ENCODE measurements at places on chromosomes 12 and 14.

DNA sequence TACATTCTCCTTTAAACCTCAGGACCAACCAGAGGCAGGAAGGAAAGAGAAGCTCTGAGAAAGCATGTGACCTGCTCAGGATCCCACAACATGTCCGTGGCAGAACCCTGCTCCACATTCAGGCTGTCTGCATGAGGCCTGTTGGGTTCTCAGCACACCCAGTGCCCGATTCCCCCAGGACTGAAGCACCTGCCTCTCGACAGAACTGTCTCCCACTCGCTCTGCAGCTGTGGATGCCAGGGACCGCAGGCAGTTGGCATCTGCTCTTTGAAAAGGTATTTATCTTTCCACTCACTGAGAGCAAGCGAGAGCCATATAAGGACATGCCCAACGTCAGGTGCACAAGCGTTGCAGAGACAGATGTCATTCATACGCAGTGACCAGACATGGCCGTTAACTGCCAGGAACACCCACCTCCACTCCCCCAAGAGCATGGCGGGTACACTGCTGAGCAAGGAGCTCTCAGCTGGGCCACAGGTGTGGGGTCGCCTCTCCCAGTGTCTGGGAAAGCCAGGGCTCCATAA lies 18.9 kb downstream of the PITPNM2 start:
- no peak for DNase-seq

DNA sequence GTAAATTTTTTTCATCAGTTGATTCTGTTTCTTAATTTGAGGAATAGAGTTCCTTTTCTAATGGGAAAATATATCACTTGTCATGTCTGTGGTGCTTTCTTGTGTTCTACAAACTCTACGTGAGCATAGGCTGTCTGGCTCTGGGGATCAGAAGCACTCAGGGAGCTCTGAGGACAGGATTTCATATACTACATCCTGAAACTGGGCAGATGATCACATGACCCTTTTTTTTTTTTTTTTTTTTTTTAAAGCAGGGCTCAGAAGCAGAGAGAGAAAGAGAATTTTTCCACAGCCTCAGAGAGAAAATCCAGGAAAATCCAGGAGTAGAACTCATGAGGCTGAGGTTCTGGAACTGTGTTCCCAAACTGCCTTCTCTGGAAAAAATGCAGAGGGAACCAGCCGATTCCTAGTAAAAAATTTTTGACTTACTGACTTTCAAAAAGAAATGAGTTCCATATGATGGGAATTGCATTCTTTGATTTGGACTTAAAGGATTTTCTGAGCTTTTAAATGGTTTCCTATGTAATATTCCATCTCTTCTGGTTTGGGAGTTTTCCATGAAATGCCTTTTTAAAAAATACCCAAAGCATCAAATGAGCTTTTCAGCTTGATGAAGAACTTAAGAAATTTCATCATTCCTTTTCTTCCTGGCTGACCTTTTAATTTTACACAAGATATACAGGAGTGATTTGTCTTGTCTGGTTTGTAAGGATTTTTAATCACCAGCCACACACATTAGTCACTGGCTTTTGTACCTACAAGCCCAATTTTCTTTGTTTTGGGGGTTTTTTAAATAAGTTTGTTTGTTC lies 183.1 kb upstream of the HIF1A start:
- DNase-seq = no peak

GRCh38 chr12:132305991-132306884 lies 23.2 kb downstream of the GALNT9 start:
- DNase-seq = no peak

DNA sequence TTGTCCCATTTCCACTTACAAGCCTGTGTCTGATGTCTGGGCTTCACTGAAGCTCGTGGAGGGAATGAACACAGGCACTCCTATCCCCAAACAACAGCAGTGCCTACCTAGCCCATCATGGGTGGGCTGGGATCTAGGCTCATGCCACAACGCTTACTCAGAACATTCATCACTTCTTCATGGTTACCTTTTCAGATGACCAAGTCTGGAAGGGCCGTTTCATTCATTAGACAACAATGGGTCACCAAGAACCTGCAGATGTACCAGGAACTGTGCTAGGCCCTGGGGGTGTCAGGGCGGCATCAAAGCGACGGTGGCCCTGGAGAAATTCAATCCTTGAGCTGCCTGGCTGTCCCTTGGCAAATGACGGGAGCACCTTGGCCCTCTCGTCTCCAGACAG lies 64.9 kb upstream of the FZD10 start:
- no peak for DNase-seq

- no peak for DNase-seq
These were observed 207.4 kb downstream of the SYNE2 start for GRCh38 chr14:64060199-64060545.

GRCh38 chr12:57810450-57810849 lies 8.1 kb downstream of the AVIL start:
- DNase-seq = no peak

- no peak for DNase-seq
These were observed 143.9 kb downstream of the ALX1 start for GRCh38 chr12:85423947-85424346.

GRCh38 chr12:10094646-10095395 lies 4.0 kb downstream of the CLEC1A start:
- no peak for DNase-seq

DNA sequence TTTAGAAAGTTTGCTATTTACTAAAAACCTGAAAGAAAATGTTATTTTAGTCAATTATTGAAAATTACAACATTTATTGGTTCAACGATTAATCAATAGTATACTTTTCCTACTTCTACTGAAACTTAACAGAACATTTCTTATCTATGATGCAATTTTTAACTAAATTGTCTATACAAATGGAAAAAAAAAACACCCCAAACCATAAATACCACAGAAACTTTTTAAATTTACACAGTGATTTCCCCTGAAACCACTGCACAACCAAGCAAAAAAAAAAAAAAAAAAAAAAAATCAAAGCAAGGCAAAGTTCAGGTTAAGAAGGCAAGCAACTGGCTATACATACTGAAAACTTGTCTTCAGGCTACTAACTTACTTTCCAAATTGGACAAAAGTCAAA lies 71.9 kb upstream of the POC1B start:
- DNase-seq = no peak

DNA sequence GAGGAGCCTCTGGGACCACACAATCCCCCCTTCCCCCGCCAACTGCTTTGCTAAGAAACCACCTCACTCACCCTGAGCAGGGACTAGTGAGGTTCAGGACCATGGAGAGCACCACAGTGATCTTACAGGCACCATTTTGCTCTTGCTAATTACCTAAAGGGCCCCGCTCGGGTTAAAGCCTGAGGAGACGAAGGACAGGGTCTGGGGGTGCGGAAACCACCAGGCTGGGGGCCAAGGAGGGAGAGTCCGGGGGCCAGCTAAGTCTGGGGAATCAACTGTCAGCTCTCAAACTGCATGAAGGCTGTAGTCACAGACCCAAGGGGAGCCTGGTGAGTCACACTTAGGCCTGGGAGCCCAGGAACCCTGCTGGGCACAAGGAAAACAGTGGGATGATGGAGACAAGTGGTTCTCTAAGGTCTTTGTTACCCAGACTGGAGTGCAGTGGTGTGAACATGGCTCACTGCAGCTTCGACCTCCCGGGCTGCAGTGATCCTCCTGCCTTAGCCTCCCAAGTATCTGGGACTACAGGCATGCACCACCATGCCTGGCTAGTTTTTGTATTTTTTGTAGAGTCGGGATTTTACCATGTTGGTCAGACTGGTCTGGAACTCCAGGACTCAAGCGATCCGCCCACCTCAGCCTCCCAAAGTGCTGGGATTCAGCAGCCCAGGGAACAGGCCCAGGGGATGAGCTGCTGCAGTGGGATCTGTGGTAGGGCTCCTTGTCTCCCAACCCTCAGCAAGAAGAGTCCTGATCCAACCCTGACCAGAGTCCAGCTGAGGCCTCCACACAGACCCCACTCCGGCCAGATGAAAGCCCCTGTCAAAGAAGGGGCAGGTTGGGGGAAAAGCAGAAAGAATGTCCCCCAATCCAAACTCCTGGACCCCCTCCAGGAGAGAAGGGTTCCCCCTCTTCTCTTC lies 98.8 kb downstream of the CALM1 start:
- no peak for DNase-seq

DNA sequence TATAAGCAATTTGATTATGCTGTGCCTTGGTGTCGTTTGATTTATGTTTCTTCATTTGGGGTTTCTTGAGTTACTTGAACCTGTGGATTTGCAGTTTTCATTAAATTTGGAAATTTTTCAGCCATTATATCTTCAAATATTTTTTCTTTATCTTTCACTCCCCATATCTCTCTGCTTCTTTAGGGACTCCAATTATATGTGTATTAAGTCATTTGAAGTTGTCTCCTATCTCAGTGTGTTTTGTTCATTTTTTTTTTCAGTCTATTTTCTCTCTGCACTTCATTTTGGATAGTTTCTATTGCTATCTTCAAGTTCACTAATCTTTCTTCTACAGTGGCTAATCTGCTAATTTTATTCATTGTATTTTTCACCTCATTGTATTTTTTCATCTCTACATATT lies 29.4 kb upstream of the RTRAF start:
- DNase-seq = no peak

- no peak for DNase-seq
These were observed 19.8 kb downstream of the FLRT2 start for GRCh38 chr14:85549697-85550096.

DNA sequence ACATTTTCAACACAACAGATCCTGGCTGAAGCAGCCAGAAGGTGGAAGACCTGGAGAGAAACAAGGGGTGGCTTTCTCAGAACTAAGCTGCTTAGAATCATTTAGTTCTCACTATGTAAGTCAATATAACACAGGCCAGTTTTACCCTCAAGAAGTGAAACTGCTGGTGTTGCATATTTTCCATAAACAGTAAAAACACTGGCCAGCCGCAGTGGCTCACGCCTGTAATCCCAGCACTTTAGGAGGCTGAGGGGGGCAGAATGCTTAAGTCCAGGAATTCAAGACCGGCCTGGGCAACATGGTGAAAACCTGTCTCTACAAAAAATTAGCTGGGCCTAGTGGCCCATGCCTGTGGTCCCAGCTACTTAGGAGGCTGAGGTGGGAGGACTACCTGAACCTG lies 11.6 kb downstream of the STX2 start:
- DNase-seq = no peak

DNA sequence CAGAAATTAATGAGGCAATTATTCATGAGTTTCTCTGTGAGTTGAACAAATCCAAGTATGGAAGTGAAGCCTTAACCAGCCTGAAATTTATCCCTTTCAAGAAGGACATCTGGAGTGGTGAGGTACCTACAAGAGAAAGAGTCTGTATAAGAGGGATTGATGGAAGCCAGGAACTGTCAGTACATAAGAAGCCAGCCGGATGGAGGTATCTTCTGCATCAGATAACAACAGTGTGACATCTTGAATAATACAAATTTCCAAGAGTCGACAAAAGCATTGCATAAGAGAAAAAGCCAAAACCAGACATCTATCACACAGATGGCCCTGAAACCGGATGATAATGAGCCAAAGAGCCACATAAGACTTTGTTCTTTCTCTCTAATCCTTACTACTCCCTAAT lies 781.2 kb downstream of the FLRT2 start:
- no peak for DNase-seq

GRCh38 chr12:94098466-94098865 lies 49.9 kb upstream of the PLXNC1 start:
- no peak for DNase-seq

DNA sequence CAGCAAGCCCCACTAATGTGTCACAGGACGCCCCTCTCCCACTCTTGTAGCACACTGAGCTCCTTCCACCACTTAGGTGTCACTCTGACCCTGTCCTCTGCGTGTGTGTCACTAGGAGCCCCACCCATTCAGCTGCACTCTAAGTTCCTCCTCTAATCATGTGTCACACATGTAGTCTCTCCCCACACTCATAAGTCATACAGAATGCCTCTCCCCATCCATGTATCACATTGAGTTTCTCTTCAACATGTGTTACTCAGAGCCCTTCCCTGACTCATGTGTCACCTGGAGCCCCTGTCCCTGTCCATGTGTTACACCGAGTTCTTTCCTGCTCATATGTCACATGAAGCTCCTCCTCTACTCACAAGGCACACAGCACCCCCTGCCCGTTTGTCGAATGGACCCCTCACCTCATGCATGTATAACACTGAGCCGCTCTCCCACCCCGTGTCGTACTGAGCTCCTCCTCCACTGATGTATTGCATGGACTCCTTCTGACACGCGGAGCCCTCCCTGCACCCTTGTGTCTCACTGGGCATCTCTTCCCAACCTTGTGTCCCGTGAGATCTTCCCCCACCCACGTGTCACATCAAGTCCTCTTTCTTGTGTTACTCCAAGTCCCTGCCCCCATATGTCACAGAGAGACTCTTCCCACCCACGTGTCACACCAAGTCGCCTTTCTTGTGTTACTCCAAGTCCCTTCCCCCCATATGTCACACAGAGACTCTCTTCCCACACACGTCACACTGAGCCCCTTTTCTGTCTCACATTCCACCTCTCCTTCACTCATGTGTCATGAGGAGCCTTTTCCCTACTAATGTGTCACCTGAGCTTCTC lies 31.0 kb downstream of the RTL1 start:
- DNase-seq = no peak

DNA sequence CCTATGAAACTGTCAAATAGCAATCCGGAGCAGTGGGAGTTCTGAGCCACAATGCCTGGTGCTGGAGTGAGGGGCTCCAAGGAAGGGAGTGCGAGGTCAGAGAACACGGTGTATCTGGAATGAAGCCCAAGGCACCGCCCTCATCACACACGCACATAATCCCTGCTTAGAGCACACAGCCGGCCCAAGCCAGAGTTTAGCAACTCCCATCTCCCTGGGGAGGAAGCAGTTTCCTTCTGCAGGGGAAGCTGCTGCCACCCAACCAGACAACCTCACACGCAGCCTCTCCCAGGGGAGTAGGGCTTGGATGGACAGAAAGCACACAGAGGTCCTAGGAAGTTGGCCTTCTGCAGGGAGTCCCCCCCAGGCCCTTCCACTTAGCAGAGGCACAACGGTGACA lies 31.3 kb downstream of the ACTN1 start:
- no peak for DNase-seq

GRCh38 chr12:48818831-48819590 lies 715 bp downstream of the CACNB3 start:
- no peak for DNase-seq

DNA sequence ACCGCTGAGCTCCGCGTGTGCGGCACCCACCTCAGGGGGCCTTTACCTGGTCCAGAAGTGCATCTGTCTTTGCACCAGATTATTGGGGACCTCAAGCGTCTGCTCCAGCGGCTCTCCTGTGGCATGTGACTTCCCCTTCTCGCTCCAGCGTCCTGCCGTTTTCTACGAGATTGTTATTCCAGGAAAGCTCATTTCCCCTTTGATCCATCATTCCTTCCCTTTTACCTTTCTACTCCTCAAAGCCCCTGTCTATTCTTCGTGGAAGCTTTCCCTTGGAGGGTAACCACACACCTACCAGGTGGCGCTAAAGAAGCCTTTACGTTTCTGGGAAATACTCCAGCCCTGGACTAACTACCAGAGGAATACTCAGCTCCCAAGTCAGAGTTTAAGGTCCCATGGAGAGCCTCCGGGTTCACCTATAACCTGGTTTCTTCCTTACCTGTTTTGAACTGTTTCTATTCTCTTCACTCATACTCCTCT lies 1.5 kb downstream of the FKBP4 start:
- no peak for DNase-seq

DNA sequence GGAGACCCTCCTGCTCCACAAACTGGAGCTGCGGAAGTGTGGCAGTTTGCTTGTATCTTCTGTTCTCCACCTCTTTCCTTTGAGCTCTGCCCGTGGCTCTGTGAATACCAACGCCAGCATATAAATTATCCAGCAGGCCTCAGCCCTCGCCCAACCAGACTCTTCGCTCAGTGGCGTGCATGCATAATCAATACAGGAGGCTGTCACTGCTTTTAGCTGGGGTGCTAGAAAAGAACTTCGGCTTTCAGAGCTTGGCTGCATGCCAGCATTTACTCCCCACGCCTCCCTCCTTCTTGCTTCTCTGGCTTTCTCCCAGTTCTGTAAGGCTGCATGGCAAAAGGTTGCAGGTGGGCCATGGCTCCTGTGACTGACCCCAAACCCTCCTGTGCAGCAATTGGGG lies 26.9 kb downstream of the NRXN3 start:
- DNase-seq = no peak
